ENCODE measurements at places on chromosomes 2 and 18. TPM values are rescaled to one million over a fixed set of nuclear protein-coding genes. Genes with fewer than 3 reads are reported as not detected.

TCF7L1 gene
- 28.3 TPM for total RNA-seq

GRCh38 chr2:132776287-132776686, 106.3 kb upstream of the LYPD1 start:
- no peak overlapping the region for H3K4me3 ChIP-seq
- DNase-seq = no peak
- H3K4me1 ChIP-seq = no peaks in the 10 kb centered on the region

DIPK1C gene
- not detected for total RNA-seq

GRCh38 chr2:14930441-14930840, 297.9 kb downstream of the LRATD1 start:
- no peak overlapping the region for H3K4me3 ChIP-seq
- H3K4me1 ChIP-seq = no peaks in the 10 kb centered on the region
- no peaks in the 10 kb centered on the region for H3K27me3 ChIP-seq
- no peaks in the 10 kb centered on the region for H3K36me3 ChIP-seq
- H3K27ac ChIP-seq = no peak overlapping the region

DNA sequence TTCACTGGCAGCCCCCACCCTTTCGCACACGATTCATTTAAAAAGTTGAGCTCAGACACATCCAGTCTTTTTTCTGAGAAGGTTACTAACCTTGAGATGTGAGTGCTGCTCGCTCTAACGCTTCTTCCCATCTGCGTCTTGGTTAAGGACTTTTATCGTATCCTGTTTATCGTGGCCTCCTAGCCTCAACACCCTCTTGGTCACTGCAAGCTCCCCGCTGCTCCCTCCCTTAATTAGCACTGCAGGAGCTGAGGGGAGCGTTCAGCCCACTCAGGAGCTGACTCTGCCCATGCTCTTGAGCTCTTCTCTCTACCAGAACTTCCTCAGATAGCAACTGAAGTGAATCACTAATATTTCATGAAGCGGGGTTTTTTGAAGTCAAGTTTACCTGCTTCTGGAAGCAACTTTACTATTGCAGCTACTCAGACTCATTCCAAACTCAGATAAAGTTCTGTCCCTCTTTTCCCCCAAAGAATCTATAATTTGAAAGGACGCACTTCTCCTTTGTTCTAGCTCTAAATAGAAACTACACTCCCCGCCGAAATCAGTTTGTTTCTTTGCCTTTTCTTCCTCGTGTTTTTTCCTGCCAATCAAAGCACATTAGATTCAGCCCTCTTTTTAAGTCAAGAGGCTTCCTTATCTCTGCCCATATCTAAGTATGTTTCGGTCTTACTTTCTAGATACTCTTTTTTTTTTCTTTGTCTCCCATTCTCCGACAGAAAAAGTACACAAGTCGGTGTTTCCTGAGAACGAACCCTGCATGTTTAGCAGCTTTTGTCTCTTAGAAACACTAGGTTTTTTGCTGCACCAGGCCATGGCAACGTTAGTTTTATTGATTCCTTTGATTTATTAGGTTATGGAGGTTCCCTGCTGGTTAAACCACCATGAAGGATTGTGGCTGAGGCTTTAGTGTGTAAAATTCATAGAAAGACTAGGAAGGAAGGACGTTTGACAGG, 9.3 kb upstream of the CD226 start:
- no peak overlapping the region for H3K4me3 ChIP-seq
- DNase-seq = no peak
- no peaks in the 10 kb centered on the region for H3K27me3 ChIP-seq
- H3K27ac ChIP-seq = no peak overlapping the region
- no peaks in the 10 kb centered on the region for H3K36me3 ChIP-seq

Data from ovary (tissue), 10 donors.